ENCODE measurements at places on chromosomes 1 and 21.

- DNase-seq = no peak
Measured at GRCh38 chr1:97996880-97997279, 76.0 kb upstream of the DPYD start.

DNA sequence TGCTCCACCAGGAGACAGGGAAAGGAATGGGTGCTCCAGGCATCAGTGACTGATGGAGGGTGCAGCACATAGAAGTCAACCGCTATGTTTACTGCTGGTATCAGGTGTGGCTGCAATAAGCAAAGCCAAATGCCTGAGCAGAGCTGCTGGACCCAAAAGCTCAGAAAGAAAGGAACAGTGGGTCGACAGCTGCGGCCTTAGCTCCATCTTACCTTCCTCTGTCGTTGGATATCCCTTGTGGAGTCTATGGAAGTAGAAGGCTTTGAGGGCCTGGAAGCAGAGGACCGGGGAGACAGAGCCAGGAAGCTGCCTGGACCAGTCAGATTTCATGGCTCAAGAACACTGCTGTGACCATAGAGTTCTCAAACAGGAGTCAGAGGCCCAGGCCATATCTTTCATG, 45.3 kb downstream of the RIMS3 start:
- DNase-seq = no peak

DNA sequence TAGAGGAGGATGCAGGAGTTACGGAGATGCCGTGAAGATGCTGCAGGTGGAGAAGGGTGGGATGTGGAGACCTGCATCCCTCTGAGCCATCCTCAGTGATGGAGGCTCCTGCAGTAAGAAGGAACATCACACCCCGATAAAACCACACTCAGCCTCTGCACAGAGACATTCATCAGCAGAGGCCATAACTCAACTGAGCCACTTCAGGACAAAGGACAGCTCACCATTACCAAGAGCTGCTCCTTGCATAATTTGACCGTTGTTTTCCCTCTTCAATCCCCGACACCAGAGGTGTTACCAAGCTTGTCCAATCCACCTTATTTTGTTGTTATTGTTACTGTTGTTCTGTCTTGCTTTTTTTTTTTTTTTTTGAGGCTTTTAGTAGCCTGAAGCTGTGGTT, 543.9 kb downstream of the AJAP1 start:
- no peak for DNase-seq

DNA sequence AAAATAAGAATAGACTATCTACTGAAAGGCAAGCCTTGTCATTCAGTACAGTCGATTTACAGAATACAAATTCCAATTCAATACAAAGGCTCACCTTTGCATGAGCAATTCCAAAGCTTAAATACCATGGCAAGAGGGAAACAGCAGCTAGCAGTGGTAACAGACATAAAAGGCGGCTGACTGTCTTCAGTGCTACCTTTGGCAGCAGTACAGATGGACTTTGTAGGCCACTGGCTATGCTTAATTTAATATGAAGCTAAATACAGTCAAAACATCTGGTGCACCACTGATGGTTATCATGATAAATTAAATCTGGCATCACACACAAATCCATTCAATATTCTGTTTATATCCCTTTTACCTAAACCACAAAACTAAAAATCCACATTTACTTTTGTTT, 62.4 kb downstream of the RERE start:
- DNase-seq = no peak
